NCI-H69 (cell line): ENCODE measurements at places on chromosomes 5 and 9.

- no peak for DNase-seq
These were observed 153.4 kb downstream of the SEC61B start for GRCh38 chr9:99375481-99375880.

DNA sequence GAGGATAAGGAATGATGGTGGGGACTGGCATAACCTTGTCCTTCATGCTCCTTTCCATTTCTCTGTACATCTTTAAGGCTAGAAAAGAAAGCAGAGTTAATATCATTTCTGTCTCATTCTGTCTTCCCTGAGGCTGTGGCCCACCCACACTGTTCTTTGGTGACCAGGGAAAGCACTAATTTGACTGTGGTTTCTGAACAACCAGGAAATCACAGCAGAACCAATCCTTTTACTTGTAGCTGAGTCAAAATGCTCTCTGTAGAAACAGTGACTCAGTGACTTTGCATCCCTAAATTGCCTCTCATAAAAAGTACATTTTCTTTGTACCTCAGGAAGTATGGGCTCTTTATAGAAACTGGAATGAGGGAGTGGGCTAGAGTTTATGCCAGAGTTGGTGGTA lies 28.1 kb downstream of the IL33 start:
- no peak for DNase-seq

DNA sequence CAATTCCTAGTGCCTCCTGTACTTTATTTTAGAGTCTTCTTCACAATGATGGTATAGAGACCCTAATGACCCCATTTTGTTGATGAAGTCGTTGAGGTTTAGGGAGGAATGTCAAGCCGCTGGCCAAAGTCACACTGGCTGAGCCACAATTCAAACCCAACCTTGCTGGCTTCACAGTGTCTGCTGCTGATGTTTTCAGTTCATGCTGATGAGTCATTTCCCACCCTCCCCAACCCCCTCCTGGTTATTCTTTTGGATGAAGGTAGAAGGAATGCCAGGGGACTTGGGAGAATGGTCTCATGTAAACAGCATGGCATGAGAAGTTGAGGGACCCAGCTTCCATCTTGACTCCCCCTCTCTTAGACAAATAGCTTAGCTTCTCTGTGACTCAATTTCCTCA lies 68.6 kb downstream of the TMEM252 start:
- DNase-seq: no peak

DNA sequence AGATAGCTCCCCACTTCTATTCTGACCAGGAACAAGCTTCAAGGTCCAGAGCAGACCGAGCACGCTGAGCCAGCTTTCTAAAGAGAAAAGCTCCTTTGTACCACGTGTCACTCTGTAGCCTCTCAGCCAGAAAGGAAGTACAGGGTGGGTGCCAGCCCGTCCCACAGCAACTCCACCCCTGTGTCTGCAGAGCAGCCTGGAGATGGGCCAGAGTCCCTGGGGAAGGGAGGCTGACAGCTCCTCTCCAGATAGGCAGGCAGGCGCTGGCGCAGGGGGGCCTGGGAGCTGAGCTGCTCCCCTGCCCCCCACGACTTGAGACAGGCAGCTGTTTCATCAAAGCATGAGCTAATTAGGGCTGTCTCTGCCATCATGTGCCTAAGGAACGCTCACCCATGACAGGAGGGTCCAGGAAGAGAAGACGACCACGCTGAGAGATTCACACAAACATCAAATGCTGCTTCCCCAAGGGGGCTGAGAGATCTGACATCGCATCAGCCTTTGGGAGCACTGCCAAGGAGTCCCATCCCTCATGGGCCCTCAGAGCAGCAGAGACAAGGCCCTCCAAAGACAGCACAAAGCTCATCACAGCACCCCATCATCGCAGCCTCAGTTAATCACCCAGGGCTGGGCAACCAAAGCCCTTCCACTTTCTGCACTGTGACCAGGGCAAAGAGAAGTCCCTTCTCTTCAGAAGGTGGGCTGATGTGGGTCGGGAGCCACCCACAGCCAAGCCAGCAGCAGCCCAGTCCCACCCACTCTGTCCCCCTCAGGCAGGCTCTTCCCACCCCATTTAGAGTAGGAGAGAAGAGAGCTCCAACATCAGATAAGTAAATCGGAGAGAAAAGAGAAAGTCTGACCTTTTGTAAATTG lies 78.5 kb upstream of the LRRTM2 start:
- DNase-seq: peak; percentile 98

- DNase-seq: peak; percentile 49
These were observed 22.9 kb downstream of the KDM4C start for GRCh38 chr9:6780690-6781089.

GRCh38 chr5:59099270-59099994 lies 516.6 kb downstream of the RAB3C start:
- DNase-seq: no peak
